AG10803 (cell line): ENCODE measurements at places on chromosomes 1 and 21.

DNA sequence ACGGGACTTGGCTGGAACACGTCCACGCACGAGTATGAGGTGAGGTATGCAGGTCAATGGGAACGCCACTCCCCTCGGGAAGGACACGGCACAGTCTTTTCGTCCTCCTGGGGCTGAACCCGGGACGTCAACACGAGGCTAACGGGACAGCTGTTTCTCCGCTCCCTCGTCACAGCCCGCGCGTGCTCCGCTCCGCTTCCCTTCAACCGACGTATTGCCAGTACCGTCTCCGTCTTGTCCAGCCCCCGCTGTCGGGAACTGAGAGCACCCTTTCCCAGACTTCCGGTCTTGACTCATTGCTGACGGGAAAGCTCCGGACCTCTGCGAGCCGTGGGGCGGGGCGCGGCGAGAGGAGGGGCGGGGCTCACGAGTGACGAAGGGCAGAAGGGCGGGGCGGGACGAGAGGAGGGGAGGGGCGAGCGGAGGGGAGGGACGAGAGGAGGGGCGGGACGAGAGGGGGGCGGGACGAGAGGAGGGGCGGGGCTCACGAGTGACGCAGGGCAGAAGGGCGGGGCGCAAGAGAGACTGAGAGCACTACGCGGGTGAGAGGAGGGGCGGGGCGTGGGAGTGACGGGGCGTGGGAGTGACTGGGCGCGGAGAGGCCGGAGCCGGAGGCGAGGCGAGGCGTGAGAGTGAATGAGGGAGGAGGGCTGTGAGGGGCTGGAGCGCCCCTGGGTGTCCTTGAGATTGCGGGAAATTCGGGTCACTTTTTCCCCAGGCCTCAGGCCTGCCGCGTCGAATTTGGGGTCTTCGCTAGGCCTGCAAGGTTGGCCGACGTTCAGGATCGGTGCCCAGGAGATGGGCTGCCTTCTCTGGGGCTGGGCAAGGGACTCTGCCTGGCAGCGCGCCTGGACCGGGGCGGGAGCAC lies 22.2 kb upstream of the CFAP126 start:
- peak; percentile 98 for DNase-seq

DNA sequence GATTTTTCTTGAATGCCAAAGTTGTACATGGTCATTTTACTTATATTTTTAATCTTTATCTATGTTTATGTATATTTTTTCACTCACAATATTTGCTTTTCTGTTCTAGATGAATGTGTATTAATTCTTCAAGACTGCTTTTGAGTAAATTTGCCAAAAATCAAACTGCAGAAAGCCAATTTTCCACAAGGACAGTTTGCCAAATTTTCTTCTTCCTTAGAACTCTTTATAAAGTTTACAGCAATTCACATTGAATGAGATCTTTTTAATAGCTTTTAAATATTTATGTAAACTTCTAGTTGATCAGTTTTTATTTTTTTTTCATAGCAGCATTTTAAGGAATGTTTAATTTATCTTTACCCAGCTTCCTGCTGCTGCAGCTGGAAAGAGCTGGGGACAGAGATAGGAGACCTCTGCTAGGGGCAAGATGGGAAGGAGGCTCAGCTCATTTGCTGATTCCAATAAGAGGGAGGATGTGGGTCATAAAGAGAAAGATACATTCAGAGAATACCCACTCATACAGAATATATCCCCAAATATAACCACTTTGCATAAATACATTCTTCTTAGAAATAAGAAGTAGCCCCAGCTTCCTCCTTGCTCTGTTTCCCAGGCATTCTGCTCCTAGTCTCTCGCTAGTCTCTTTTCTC lies 93.0 kb downstream of the ODF2L start:
- no peak for DNase-seq

GRCh38 chr1:245313576-245313975 lies 158.8 kb downstream of the KIF26B start:
- DNase-seq: peak; percentile 58

GRCh38 chr1:170518965-170519364 lies 13.0 kb upstream of the GORAB start:
- no peak for DNase-seq

DNA sequence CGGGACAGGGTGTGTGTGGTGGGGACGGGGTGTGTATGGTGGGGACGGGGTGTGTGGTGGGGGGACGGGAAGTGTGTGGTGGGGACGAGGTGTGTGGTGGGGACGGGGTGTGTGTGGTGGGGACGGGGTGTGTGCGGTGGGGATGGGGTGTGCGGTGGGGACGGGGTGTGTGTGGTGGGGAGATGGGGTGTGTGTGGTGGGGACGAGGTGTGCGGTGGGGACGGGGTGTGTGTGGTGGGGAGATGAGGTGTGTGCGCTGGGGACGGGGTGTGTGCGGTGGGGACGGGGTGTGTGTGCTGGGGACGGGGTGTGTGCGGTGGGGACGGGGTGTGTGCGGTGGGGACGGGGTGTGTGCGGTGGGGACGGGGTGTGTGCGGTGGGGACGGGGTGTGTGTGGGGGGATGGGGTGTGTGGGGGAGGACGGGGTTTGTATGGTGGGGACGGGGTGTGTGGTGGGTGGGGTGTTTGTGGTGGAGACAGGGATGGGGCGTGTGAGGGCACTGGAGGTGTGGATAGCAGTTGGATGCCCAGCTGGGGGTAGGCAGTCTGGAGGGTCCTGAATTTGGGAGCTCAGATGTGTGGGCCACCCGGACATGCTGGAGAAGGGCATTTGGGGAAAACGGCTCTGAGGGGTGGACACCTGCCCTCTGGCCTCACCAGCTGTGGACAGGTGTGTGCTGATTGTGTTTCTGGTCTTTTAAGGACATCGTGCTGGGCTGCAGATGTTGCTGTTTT lies 16.9 kb downstream of the IBA57 start:
- no peak for DNase-seq

DNA sequence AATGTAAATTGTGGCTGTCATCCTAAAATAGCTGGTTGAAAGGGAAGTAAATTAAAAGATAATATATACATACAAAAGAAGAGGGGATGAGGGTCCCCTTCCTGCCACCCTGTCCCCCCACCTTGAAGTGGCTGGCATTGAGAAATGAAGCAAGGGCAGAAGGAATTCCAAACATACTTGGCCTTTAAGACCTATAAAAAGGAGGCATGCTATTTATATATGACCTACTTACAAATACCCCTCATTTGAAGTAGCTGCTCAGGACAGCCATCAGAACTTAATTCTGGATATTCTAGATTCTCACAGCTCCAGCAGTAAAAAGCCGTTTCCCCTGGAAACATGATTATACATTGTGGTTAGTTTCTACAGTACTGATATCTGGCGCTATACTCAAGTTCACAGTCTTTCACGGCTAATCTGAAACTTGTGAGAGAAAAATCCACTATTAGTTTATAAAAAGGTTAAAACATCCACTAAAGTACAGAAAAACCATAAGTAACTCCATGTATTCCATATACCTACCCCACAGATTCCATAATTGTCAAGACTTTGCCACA lies 9.6 kb upstream of the MAP10 start:
- no peak for DNase-seq

GRCh38 chr1:154867064-154867825 lies 2.8 kb downstream of the KCNN3 start:
- DNase-seq: peak; percentile 66
